ENCODE measurements at places on chromosomes 2 and 18. TPM values are rescaled to one million over a fixed set of nuclear protein-coding genes. Genes with fewer than 3 reads are reported as not detected.

The DPYSL5 gene
- total RNA-seq = not detected

The DLX1 gene
- not detected for total RNA-seq

The LCT gene
- total RNA-seq = 0.10 TPM

The PSMA8 gene
- total RNA-seq = 0.42 TPM

The CCDC74B gene
- total RNA-seq = 0.10 TPM

The CFAP53 gene
- not detected for total RNA-seq

The NABP1 gene
- 103 TPM for total RNA-seq

The ITPRIPL1 gene
- total RNA-seq = 4.7 TPM

The C2orf80 gene
- total RNA-seq = not detected

The FOXD4L1 gene
- total RNA-seq = 0.10 TPM

The EFR3B gene
- under 0.01 TPM for total RNA-seq

The TPRKB gene
- 21.4 TPM for total RNA-seq

The PIEZO2 gene
- 0.21 TPM for total RNA-seq

The KYNU gene
- total RNA-seq = 35.9 TPM

The SP5 gene
- total RNA-seq = not detected

The SLC5A7 gene
- total RNA-seq = under 0.01 TPM

The RAB6C gene
- 0.10 TPM for total RNA-seq

The SLC8A1 gene
- 51.2 TPM for total RNA-seq

The CYP20A1 gene
- total RNA-seq = 36.8 TPM

The IL1R1 gene
- 2.6 TPM for total RNA-seq

The NDC80 gene
- total RNA-seq = 8.6 TPM

The MAP3K19 gene
- total RNA-seq = not detected

The GAL3ST2 gene
- total RNA-seq = 2.5 TPM

The FSIP2 gene
- total RNA-seq = 0.10 TPM
